ENCODE measurements at places on chromosomes 6 and 20. TPM values are rescaled to one million over a fixed set of nuclear protein-coding genes. Genes with fewer than 3 reads are reported as not detected.

Gene BCAS4
- total RNA-seq: 3.7 TPM

Gene TMEM239
- under 0.01 TPM for total RNA-seq

Gene POPDC3
- total RNA-seq: 23.7 TPM

Gene CFB
- total RNA-seq: 10.7 TPM

Gene SYCP2L
- under 0.01 TPM for total RNA-seq

Gene WFDC8
- total RNA-seq: not detected

Gene PKHD1
- not detected for total RNA-seq

Gene KCNK16
- total RNA-seq: not detected

Gene SIM1
- 2.9 TPM for total RNA-seq

Gene PRDM13
- total RNA-seq: not detected

Gene TUBB1
- total RNA-seq: under 0.01 TPM
